ENCODE measurements at places on chromosomes 5 and 9.

- no peak for DNase-seq
These were observed 9.2 kb downstream of the ARL15 start for GRCh38 chr5:54301220-54301619.

- no peak for DNase-seq
These were observed at the start of gene GPR151 for GRCh38 chr5:146516151-146516475. Gene GPR151, minus strand, starts transcription at chr5:146516190. Its CDS starts 77 bp downstream, at chr5:146516113.

- no peak for DNase-seq
These were observed 298.6 kb downstream of the PARP8 start for GRCh38 chr5:50964746-50965653.

DNA sequence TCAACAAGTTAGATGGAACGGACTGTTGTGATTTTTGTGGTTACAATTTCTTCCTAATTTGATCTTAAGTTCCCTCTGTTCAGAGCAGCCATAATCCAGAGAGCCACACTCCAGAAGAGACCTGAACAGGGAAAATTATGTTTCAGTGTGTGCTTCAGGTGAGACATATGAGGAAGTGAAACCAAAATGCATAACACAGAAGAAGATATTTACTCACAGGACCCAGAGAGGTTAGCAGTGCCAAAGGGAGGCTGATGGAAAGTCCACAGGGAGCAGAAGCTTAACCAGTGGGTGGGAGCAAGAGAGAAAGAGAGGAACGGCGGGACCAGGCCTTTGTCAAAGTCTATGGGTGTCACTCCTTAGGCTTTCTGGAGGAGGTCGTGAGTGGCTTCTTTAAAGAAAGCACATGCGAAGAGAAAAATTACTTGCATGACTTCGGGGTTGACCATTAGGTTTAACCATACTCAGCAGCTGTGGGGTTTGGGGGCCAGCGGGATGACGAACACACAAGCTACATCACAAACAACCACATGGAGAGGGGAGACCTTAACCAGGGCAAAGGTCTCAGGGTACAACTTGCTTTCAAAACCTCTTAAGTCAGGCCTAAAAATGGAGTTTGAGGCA, 141.4 kb downstream of the MED10 start:
- no peak for DNase-seq

DNA sequence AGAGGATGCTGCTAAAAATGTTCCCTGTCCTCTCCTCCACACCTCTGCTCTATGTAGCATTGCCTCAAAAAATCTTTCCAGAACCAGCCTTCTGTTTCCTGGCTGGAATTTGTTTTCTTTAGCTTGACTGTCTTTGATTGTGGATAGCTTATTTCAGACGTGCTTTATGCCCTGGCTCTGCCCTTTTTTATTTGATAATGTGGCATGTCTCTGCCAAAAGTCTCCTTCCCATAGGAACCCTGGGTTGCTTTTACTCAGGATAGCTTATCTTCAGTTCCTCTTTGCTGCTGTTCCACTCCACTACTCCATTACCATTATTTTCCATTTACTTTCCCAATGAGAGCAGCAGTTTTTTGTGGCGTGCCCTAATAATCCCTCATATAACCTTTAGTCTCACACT, 885 bp upstream of the TMEM252 start:
- DNase-seq, result no peak

- no peak for DNase-seq
These were observed 27.9 kb downstream of the DEPDC1B start for GRCh38 chr5:60671899-60672692.

DNA sequence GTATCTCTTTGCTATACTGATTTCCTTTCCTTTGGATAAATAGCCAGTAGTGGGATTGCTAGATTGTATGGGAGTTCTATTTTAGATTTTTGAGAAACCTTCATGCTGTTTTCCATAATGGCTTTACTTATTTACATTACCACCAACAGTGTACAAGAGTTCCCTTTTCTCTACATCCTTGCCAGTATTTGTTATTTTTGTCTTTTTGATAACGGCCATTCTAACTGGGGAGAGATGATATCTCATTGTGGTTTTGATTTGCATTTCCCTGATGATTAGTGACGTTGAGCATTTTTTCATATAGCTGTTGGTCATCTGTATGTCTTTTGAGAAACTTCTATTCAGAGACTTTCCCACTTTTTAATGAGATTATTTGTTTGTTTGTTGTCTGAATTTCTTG, 25.8 kb downstream of the NADK2 start:
- no peak for DNase-seq

- no peak for DNase-seq
These were observed 247.0 kb downstream of the YTHDC2 start for GRCh38 chr5:113760486-113760885.

DNA sequence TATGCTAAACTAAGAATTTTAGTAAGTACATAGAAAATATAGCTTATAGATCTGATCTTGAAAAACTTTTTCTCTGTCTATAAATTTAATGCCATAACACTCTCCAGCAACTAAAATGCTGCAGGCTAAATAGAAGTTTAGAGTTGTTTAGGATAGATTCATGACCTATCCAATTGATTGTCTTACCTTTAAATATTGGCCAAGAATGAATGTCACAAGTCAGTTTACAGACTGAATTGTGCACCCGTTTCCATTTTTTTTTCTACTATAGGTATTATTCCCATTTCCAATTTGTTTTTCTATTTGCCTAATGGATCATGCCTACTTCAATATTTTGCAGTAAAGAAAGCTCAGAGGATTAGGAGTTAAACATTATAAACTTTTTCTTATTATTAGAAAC, 129.5 kb downstream of the MLLT3 start:
- DNase-seq, result no peak

DNA sequence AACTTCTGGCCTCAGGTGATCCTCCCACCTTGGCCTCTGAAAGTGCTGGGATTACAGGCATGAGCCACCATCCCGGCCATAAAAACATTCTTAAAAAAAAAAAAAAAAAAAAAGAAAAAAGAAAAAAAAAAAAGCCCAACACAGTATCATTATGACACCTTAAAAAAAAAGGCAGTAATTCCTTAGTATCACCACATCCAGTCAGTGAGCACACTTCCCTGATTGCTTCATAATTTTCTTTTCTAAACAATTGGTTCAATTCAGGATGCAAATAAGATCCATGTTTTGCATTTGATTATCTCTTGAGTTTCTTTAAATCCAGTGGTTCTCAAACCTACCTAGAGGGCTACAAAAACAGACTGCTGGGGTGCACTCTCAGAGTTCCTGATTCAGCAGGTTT, 182.5 kb downstream of the CDK5RAP2 start:
- DNase-seq, result no peak

DNA sequence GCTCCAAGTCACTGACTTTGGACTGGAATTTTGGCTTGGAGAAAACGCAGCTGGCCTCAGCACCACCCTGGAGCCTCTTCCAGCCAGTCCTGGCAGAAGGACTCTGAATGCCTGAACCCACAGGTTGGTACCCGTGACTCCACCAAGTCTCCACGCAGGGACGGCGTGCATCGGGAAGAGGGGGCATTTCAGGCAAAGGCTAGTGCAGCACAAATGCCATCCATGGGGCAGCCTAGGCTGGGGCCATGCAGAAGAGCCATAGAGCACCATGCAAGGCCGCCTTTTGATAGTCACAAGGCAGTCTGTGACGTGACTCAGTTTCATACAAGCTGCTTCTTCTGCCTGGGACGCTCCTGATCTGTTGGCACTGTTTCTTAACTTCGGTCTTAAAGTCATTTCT, 28.0 kb downstream of the GDNF start:
- no peak for DNase-seq

DNA sequence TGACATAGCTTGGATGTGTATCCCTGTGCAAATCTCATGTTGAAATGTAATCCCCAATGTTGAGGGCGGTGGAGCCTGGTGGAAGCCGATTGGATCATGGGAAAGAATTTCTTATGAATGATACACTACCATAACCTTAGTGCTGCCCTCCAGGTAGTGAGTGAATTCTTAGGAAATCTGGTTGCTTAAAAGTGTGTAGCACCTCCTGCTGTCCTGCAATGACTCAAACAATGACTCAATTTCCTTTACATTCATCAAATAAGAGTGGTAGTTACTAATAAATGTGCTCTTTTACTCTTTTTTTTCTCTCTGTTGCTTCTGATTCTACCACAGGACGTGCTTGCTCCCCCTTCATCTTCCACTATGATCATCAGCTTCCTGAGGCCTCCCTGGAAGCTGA, 1696.0 kb upstream of the CDH9 start:
- no peak for DNase-seq

- DNase-seq, result no peak
These were observed 18.6 kb downstream of the CNTFR start for GRCh38 chr9:34570809-34571480.

DNA sequence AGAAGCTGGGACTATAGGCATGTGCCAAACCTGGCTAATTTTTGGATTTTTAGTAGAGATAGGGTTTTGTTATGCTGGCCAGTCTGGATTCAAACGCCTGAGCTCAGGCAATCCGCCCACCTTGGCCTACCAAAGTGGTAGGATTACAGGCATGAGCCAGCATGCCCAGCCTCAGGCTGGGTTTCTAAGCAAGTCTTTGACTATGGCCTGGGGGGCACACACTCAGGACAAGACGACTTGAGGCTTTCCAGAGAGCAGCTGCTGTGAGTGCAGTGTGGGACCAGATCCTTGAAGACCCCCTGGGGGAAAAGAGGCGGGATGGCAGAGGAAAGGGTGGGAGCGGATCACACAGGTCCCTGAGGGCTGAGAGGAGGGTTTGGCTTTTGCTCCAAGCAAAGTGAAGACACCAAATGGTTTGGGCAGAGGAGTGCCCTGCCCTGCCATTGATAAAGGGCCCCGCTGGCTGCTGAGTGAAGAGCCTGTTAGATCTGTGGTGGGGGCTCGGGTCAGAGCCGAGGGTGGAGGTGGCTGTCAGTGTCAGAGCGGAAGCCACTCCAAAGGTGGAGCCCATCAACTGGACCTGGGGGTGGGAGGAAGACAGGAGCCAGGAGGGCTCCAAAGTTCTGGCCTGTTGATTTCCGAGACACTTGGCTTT, 46.8 kb upstream of the FUBP3 start:
- no peak for DNase-seq

DNA sequence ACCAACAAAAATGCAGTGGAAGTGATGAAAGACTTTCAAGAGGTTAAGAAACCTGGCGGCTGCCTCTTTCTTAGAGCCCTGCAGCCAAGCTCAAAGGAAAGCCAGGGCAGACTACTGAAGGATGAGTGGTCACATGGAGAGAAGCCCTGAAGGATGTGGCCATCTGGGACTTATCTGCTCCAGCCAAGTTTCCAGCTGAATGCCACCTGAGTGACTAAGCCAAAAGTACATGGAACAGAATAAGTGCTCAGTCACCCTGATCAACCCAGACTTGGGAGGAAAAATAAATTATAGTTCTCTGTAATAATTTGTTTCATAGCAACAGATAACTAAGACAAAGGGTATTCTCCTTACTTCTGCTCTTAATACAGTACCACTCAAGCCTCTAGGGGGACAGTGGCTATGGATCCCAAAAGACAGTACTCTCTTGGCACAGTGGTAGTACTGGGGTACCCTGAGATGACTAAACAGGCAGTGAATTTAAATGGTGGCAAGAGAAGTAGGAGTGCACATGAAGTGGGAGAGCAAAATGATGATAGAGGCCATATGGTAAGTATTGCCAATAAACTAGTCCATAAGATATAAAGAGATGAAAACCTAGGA, 182.3 kb downstream of the ELAVL2 start:
- DNase-seq, result no peak

- no peak for DNase-seq
These were observed 10.5 kb upstream of the ERAP1 start for GRCh38 chr5:96818125-96818788.
